ENCODE measurements at places on chromosomes 2 and 18. TPM values are rescaled to one million over a fixed set of nuclear protein-coding genes. Genes with fewer than 3 reads are reported as not detected.

SLC30A3 gene
- 3.2 TPM for total RNA-seq

KCNK3 gene
- 6.3 TPM for total RNA-seq

SPDYA gene
- 2.7 TPM for total RNA-seq

SERPINB12 gene
- total RNA-seq: not detected

GCG gene
- total RNA-seq: not detected

TXNL1 gene
- 40.5 TPM for total RNA-seq

CDK15 gene
- 0.18 TPM for total RNA-seq

Data from cerebellum (tissue), 4 donors.